ENCODE measurements at places on chromosomes 3 and 15.

GRCh38 chr15:48177383-48177765, 721 bp downstream of the MYEF2 start:
- no peak for DNase-seq

- no peak for DNase-seq
Measured at GRCh38 chr3:55455915-55456314, 31.2 kb downstream of the WNT5A start.

- DNase-seq, result peak; percentile 64
Measured at GRCh38 chr3:79497447-79498111, 270.2 kb downstream of the ROBO1 start.

DNA sequence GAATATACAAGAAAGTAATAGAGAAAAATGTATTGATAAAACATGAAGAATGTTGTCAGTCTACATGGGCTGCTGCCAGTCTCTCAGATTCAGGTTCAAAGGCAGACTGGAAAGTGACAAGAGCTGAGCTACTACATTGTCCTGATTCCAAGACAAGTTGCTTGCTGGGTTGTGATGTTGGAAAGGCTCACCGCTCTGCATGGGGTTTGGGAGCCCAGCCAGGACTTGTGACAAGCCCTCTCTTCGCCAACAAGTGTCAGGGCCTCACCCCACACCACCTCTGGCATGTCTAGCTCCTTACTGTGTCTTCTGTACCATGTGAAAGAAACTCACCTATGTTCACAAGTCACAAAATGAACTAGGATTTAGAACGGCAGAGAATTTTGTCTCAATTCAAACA, 43.0 kb upstream of the SH3GL3 start:
- no peak for DNase-seq

GRCh38 chr3:57026944-57027343, 33.5 kb upstream of the SPATA12 start:
- peak; percentile 25 for DNase-seq

DNA sequence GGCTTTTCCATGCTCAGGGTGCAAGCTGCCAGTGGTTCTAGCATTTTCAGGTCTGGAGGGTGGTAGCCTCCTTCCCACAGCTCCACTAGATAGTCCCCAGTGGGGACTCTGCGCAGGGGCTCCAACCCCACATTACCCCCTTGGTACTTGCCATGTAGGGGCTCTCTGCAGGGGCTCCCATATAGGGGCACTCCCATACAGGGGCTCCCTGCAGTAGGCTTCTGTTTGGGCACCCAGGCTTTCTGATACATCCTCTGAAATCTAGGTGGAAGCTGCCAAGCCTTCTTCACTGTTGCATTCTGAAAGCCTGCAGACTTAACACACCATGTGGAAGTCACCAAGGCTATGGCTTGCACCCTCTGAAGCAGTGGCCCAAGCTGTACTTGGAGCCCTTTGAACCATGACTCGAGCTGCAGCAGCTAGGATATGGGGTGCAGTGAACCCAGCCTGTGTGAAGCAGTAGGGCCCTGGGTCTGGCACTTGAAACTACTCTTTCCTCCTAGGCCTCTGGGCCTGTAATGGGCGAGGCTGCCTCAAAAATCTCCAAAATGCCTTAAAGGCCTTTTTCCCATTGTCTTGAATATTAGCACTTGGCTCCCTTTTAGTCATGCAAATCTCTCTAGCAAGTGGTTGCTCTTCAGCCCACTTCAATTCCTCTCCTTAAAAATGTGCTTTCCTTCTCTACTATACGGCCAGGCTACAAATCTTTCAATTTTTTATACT, 96.4 kb downstream of the TPRA1 start:
- no peak for DNase-seq

All from Kasumi-1 (cell line).